ENCODE measurements at places on chromosomes 13 and 19.

DNA sequence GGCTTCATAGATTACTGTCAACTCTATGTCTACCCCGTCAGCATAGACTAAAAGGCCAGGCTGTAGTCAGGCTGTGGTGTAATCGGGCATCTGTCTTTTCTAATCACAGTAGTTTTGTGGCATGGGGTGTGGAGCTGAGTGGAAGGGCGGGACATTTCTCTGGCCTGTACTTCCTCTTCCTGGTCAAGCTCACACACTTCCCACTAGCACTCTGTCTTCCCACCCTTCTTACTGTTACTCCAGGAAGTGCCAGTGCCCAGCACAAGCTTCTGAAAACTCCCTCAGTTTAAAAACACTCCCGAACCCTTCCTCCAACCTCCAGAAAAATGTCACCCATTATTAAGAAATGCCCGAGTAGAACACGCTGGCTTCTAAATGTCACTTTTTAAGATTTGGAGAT lies 229.8 kb downstream of the KLF5 start:
- DNase-seq, result no peak

DNA sequence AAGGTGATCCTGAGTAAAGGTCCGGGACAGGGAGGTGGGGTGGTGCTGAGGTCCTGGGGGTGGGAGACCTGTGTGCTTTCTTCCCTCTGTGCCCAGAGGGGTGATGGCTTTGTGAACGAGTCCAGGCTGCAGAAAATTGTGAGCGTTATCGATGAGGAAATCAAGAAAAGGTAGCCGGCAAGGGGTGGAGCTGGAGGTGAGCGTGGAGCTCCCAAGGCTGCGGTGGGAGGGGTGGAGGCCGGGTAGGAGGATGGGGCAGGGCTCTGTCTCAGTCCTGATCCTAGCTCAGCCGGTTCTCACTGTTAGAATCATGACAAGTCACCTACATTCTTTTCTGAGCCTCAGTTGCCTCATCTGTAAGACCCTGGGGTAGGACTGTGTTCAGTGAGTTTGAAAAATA lies 4.0 kb downstream of the SELENOV start:
- DNase-seq, result no peak

DNA sequence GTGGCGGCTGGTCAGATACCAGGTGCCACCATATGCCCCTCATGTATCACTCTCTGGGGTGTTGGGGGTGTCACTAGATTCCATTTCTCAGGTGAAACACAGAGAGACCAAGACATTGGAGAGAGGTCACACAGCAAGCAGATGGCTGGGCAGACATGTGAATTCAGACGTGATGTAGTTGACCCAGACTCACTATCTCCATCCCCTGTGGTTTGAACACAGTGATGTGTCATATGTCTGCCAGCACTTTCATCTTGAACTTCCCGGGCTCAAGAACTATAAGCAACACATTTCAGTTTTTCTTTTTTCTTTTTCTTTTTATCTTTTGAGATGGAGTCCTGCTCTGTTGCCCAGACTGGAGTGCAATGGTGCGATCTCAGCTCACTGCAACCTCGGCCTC lies 16.1 kb upstream of the UPF1 start:
- DNase-seq, result no peak

DNA sequence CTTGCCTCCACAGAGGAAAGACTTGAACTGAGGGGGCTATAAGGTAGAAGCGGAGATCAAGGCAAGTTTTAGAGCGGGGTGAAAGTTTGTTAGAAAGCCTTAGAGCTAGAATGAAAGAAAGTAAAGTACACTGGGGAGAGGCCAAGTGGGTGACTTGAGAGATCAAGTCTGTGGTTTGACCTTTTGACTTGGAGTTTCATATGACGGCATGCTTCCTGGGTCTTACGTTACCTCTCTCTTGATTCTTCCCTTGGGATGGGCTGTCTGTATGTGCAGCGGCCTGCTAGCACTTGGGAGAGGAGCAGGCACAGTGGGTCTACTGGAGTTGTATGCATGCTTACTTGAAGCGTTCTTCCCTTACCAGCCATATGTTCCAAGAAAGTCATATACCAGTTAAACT lies 1768.5 kb downstream of the PCDH9 start:
- DNase-seq, result no peak

GRCh38 chr13:30619731-30620130 lies 2.0 kb downstream of the USPL1 start:
- DNase-seq, result no peak

DNA sequence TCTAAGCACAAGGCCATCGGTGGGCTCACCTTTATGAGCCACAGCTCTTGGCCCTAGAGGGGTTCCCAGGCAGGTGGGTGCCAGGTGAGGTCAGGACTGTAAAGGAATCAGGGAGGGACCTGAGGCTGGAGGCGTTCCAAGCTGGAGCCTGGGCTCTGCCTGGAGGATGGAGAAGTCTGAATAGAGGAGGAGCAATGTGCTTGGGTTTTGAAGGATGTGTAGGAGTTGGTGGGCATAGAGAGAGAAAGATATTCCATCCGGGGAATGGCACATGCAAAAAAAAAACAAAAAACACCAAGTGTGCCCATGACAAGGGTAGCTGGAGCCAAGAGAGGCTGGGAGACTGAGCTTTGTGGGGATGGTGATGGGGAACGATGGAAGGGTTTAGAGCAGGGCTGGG lies 2.4 kb downstream of the GRIN3B start:
- no peak for DNase-seq

DNA sequence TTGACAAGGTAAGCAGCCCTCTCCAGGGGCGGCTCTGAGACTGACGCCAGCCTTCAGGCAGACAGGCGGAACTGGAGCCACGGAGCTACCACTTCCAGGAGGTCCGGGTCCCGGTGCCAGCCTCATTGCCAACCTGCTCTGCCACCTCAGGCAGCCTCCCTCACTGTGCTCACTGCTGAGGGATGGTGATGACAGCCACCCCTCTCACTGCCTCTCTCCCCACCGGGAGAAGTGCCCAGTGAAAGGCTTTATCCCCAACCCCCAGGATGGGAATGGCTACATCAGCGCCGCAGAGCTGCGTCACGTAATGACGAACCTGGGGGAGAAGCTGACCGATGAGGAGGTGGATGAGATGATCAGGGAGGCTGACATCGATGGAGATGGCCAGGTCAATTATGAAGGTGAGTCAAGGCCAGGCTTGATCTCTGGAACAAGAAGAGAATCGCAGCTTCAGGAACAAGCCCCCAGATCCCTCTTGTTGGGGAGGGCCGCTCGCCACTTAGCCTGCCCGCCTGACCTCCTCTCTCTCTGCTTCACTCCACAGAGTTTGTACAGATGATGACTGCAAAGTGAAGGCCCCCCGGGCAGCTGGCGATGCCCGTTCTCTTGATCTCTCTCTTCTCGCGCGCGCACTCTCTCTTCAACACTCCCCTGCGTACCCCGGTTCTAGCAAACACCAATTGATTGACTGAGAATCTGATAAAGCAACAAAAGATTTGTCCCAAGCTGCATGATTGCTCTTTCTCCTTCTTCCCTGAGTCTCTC lies 7.6 kb downstream of the CALM3 start:
- DNase-seq, result no peak

- no peak for DNase-seq
Measured at GRCh38 chr19:48154003-48154402, 16.1 kb downstream of the LIG1 start.

DNA sequence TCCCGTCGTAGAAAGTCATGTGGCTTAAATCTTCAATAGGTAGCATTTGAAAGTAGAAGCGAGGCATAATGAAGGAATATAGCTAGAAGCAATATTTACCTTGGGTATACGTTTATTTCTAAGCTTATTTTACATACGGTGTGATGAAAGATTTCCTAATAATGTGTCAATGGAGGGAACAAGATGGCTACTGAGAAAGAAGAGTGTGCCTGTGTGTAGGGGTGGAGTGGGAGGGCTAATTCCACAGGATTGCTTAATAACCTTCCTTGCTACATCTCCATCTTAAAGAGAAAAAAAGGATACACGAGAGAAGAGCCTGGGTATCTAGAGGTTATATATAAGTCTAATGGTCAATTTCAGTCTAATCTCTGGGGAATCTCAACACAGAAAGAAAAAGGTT lies 2.0 kb downstream of the SPART start:
- no peak for DNase-seq

DNA sequence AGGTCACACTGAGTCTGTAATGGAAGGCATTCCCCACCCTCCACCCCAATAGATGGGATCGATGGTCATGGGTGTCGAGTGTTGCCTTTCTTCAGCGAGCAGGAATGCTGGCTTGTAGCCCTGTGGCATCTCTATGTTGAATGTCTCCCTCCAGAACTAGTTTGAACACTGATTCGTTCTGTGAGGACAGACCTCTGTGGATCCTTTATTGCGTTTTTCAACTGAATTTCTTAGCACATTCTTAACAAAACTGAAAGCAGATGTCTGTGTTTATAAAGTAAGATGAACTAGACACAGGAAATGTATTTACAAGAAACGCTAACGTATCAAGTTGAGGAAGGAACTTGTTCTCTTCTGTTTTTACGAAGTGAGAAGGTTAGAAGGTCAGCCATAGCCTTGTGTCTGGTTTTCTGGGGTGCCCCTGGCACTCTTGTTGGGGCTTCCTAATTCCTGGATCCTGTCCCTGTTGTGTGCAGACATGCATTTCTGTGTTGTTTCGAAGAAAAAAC lies 36.8 kb upstream of the TM9SF2 start:
- no peak for DNase-seq

Measured in effector memory CD4-positive, alpha-beta T cell (primary cell).